Left kidney (tissue), 8 donors: ENCODE measurements at places on chromosomes 4 and X. TPM values are rescaled to one million over a fixed set of nuclear protein-coding genes. Genes with fewer than 3 reads are reported as not detected.

- no peak for DNase-seq
Observed at GRCh38 chr4:11130195-11130970, 298.3 kb downstream of the HS3ST1 start.

DNA sequence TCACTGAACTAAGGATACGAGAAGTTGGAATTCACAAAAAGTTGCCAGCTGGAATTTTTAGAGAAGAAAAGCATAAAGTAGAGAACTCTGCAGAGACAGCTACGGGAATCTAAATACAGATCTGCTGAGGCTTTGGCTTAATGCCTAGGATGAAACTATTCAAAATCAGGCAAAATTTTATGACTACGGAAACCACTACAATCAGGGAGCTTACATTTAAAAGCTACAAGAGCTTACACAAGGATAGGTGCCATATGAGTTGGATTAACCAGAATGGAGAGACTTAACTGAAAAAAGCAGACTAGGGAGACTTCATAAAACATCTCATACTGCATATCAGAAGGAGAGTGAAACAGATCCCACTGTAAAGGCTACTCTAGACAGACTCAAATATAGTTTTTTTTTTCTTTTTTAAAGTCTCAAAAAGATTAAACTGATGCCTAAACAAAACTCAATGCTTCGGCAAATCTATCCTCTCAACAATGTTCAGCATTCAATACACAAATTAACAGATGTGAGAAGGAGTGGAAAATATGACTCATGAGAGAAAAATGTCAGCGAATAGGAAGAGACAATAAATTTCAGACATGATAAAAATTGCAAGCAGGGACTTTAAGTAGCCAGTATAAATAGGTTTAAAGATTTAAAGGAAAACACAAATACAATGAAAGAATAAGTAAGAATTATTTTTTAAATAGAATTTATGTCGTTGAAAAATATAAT lies 586.1 kb downstream of the FSTL5 start:
- peak; percentile 19 for DNase-seq

Gene ASMT
- polyA plus RNA-seq = 0.10 TPM

Gene ASB11
- polyA plus RNA-seq = 0.08 TPM
